Left kidney (tissue), 8 donors: ENCODE measurements at places on chromosomes 3 and 15. TPM values are rescaled to one million over a fixed set of nuclear protein-coding genes. Genes with fewer than 3 reads are reported as not detected.

FOXB1 gene
- polyA plus RNA-seq = not detected

TIMP4 gene
- polyA plus RNA-seq = 1.0 TPM

LRRFIP2 gene
- polyA plus RNA-seq = 47.7 TPM

ADGRG7 gene
- polyA plus RNA-seq = not detected
